ENCODE measurements at places on chromosomes 1 and 21.

GRCh38 chr1:41953291-41953690 is 34.6 kb upstream of the HIVEP3 start:
- no peak for DNase-seq

GRCh38 chr1:176110203-176110602 is 96.9 kb downstream of the COP1 start:
- DNase-seq: no peak

DNA sequence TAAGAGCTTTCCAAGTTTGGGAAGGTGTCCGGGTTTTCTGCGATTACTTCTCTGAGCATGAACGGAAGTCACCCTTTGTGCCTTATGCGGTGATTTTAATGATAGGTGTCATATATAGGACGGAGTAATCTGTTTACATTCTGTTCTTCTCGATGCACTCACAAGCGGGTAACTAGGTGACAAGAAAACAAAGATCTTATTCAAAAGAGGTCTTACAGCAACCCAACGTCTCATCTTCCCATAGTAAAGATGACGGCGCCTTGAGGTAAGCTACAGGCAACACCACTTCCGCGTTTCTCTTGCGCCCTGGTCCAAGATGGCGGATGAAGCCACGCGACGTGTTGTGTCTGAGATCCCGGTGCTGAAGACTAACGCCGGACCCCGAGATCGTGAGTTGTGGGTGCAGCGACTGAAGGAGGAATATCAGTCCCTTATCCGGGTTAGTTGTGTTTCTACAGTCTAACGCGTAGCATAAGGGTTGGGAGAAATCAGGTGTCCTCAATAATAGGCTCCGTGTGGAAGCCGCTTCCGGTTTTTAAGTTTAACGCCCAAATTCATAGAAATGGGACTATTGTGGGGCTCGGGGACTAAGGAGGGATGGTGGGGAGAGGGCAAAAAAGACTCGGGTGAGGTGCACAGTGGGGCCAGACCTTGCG is at the start of gene UFC1:
Gene UFC1 (plus strand): TSS at position 297 of the 656 bp plus-strand sequence. CDS start 20 bp downstream, at position 317.
- DNase-seq: peak; percentile 54

GRCh38 chr1:39275836-39276507 is 71.5 kb downstream of the MACF1 start:
- DNase-seq: no peak

GRCh38 chr21:26795866-26796329 is 49.3 kb downstream of the ADAMTS1 start:
- DNase-seq: no peak

GRCh38 chr1:155873860-155874259 is 14.5 kb downstream of the SYT11 start:
- no peak for DNase-seq

DNA sequence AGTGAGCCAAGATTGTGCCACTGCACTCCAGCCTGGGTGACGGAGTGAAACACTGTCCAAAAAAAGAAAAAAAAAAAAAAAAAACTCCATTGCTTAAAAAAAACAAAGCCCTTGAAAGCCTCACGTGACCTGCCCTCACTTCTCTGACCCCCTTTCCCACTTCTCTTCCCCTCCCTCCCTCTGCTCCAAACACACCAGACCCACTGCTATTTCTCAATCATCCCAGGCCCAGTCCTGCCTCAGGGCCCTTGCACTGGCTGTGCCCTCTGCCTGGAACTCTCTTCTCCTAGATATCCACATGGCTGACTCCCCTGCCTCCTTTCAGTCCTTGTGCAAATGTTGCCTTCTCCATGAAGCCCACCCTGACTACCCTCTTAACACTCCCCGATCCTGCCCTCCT is 45.4 kb upstream of the TARDBP start:
- DNase-seq: no peak

GRCh38 chr1:229278120-229278741 is 7.3 kb downstream of the RAB4A start:
- DNase-seq: no peak

GRCh38 chr1:46188295-46189030 is 9.8 kb downstream of the POMGNT1 start:
- no peak for DNase-seq
